ENCODE measurements at places on chromosomes 16 and 17.

- no peak for DNase-seq
Observed at GRCh38 chr16:6446370-6446769, 886.3 kb upstream of the RBFOX1 start.

DNA sequence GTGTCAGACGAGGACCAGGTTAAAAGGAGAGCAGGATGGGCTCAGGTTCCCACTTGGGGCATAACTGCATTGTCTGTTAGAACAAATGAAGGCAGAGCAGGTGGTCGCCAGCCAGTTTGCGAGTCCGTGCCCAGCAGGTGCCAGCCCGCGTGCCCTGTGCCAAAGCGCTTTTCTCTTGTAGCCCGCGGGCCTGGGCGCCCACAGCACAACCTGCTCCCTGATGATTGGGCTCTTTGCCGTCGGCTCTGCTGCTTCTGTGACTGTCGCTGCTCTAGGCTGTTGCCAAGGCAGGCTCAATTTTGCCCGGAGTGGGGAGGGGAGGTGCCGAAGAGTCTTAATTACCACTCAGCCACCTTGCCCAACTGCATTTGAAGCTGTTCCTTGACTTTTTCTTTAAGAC is 21.1 kb downstream of the KNOP1 start:
- no peak for DNase-seq

- no peak for DNase-seq
Observed at GRCh38 chr16:69564845-69565670, 708 bp upstream of the NFAT5 start.

GRCh38 chr16:88779406-88780141 is 5.4 kb downstream of the PIEZO1 start:
- no peak for DNase-seq

- DNase-seq: no peak
Observed at GRCh38 chr16:89476811-89477261, 13.5 kb downstream of the ANKRD11 start.

GRCh38 chr16:57178196-57178595 is 7.6 kb downstream of the PSME3IP1 start:
- no peak for DNase-seq

DNA sequence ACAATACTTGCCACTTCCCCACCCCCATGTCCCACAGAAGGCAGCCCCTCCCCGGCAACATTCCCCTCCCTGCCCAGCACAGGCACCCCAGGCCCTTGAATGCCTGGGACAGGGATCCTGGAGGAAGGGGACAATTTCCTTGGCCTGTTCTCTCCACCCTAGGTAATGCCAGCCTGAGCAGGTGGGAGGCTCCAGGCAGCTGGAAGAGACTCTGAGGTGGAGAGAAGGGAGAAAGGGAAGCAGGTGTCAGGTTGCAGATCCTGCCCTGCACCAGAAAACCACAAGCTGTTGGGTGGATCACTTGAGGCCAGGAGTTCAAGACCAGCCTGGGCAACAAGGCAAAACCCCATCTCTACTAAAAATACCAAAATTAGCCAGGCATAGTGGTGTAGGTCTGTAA is 8.9 kb downstream of the MPP2 start:
- no peak for DNase-seq

DNA sequence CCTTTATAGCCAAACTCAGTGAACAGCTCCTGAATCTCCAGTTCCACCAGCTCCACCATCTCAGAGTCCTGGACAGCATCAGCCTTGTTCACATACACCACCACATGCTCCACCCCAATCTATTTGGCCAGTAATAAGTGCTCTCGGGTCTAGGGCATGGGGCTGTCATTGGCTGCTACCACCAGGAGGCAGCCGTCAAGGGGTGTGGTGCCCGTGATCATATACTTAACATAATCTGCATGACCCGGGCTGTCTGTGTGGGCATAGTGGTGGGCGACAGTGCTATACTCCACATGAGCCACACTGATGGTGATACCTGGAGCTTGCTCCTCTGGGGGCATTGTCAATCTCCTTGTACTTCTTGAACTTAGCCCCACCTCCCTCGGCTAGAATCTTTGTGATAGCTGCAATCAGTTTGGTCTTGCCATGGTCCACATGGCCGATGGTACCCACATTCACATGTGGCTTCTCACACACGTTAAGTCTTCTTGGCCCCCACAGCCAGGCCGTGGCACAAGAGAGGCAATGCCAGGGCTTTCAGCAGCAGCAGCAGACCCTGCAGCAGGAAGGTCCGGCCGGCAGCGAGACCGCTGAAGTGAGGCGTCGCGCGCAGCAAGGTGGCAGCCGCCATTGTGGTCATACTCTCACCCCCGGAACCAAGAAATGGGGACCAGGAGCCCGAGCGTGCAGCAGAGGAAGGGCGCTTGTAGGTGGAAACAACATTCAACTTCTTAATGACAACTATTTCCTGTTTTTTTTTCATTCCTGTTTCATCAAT is 210.3 kb upstream of the WSB1 start:
- DNase-seq: no peak

All from activated T-helper 9 cell treated with anti-CD3 and anti-CD28 coated beads, Interleukin-2, amount 50 U/mL, for 16 hours (primary cell).